CD8-positive, alpha-beta T cell (primary cell): ENCODE measurements at places on chromosomes 2 and 18.

- no peak for DNase-seq
Observed at GRCh38 chr18:48452861-48453323, 43.7 kb upstream of the ZBTB7C start.

GRCh38 chr18:22182884-22183697 lies 13.7 kb downstream of the GATA6 start:
- no peak for DNase-seq

GRCh38 chr2:60834270-60834717 lies 47.1 kb upstream of the REL start:
- DNase-seq, result no peak

DNA sequence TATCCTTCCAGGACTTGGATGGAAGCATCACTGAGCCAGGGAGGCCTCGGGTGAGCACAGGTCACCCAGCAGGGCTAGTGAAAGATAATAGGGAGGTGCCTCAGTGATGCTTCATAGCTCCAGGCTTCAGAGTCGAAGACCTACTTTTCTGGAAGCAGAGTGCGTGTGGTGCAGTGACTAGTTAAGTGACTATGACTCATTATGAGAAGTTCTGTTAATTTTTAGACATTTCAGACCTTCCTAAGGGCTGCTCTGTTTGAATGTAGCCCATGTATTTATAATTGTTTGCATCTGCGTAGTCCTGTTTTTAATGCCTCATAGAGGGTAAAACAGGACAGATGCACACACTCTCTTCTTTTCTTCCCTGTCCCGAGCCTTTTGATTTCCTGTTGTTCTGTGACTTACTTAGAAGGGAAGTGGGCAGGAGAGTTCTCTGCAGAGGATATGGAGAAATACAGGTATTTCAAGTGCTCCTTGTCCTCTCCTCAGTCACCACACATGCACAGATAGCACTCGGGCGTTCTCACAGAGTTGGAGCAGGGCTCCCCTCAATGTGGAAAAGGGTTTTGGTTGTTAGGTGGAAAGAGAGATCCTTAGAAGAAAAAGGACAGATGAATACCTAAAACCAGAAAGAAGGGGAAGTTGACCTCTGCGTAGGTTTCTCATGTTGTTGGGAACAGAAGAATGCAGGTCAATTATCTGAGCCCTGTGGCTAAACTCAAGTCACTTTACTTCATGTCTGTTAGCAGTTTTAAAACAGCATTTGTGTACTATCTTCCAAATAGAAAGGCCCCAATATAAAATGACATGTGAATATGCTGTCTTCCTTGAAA lies 34.7 kb downstream of the RALB start:
- DNase-seq, result no peak

GRCh38 chr2:132473174-132473883 lies 56.7 kb downstream of the GPR39 start:
- DNase-seq, result no peak

- no peak for DNase-seq
Observed at GRCh38 chr2:48965204-48965603, 189.1 kb downstream of the FSHR start.

DNA sequence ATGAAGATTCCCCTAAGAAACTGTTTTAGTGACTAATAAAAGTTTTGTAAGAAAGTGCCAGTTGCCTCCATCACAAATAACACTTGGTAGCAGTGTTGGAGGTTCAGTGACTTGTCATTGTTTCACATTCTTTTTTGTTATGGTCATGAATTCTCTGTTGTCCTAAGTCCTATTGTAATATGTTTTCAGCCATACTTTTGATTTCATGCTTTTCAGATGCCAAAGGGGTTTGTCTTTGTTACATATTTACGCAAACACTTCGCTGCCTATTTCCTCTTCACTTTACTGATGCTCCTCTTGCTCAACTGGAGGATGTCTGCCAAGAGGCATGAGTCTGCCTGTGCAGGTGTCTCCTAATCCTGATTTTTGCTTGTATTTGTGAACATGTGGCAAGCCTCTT lies 66.6 kb downstream of the PHLPP1 start:
- no peak for DNase-seq

- DNase-seq, result no peak
Observed at GRCh38 chr2:3563521-3563976, 5.4 kb upstream of the RNASEH1 start.
